ENCODE measurements at places on chromosomes 12 and 14.

GRCh38 chr14:104858811-104859426, 6.1 kb upstream of the CEP170B start:
- no peak for DNase-seq

GRCh38 chr12:23132357-23132756, 507.4 kb downstream of the ETNK1 start:
- no peak for DNase-seq

GRCh38 chr12:98696036-98696646, 51.1 kb downstream of the APAF1 start:
- no peak for DNase-seq

DNA sequence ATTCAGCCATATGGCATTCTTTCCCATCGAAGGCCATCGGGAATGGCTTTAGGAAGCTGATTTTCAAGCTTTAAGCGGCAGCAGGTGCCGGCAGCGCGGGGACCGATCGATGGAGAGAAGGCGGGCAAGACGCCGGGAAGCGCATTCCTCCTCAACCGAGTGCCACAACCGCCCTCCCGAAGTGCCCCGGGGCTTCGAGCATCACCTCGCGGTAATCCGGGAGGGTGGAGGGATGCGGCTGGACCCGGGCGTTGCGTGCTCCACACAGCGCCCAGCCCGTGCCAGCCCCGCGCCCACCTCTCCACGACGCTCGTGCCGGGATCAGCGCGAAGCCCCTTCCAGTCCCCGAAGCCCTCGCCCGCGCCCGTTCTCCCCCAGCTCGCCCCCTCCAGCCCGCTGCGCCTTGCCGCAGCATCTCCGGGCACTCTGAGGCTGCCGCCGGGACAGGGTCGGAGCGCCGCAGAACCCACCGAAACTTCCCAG, 3.2 kb downstream of the USP44 start:
- no peak for DNase-seq

DNA sequence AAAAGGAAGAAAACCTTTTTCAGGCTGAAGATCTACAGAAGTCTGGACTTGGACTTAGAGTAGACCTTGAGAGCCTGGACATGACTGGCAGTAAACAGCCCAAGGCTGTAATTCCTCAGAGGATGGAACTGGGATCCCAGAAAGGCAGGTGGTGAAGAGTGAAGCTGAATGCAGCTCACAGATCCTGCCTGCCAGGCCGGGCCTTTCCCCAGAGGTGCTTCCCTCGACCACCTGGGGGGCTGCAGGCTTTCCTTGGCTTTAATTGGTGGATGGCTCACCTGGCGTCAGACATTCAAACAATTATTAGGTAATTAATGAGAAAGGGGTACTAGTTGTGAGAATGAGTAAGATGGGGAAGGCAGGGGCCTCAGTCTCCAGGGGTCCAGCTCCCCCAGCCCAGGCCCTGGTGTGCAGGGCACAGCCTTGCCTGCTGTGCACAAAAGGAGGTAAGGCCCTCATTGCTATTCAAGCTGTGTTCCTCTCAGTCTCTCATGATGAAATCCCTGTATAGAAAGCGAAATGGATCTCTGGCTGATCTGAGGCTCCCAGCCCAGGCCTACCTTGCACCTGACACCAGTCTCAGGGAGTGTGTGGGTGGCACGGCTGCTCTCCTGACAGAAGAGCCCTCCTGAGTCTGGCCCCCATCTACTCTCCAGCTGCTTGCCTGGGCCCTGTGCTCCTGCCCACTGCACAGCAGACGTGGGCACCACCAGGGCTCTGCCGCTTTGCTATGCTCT, 63.0 kb upstream of the TCL1A start:
- no peak for DNase-seq

DNA sequence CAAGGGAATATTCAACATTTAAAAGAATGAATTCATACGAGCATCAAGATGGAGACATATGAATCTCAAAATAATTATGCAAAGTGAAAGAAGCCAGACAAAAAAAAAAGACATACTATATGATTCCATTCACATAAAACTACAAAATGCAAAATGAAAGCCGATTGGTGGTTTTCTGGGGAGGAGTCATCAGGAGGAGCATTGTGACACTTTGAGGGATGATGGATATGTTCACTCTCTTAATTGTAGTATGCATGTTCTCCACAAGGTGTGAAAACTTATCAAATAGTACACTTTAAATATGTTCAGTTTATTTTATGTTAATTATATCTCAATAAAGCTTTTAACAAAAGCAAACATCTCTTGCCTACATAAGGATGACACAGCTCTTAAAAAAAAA, 13.5 kb downstream of the OLR1 start:
- DNase-seq: no peak

DNA sequence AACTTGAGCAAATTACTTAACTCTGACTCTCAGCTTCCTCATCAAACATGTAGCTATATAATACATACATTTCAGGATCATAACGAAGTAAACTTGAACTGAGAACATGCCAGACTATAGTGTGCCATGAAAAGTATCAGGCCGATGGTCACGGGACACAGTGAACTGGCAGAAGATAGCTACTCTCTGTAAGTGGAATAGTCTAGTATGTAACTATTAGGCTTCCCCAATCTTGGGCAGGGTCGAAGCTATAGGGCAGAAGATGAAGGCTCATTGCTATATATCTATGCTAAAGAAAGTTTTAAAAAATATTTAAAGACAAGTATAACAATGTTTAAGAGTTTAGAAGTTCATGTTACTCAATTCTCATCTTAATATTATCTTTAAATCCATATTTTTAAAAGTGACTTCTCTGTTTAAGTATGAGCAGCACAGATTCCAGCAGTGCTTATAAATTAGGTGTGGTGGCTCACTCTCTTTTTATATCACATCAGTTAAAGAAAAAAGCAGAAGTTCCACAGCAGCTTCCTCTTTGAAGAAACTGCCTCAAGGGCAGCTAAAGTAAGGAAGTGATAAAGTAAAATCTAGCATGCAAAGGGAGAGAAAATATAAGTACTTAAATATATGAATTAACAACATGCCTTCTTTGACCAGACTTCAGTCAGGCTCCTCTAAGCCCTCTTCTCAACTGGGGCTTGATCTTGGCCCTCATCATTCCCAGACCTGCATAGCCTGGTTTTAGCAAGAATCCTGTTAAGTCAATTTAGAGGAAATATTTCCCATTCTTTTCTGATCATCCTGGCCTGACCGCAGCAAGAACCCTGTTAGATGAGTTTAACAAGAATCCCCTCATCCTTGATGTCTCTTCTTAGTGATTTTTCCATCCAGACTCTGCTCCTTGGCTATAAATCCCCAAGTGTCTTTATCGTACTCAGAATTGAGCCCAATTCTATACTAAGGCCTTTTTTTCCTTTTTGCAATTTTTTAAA, 8.4 kb upstream of the GLIPR1 start:
- DNase-seq: no peak

DNA sequence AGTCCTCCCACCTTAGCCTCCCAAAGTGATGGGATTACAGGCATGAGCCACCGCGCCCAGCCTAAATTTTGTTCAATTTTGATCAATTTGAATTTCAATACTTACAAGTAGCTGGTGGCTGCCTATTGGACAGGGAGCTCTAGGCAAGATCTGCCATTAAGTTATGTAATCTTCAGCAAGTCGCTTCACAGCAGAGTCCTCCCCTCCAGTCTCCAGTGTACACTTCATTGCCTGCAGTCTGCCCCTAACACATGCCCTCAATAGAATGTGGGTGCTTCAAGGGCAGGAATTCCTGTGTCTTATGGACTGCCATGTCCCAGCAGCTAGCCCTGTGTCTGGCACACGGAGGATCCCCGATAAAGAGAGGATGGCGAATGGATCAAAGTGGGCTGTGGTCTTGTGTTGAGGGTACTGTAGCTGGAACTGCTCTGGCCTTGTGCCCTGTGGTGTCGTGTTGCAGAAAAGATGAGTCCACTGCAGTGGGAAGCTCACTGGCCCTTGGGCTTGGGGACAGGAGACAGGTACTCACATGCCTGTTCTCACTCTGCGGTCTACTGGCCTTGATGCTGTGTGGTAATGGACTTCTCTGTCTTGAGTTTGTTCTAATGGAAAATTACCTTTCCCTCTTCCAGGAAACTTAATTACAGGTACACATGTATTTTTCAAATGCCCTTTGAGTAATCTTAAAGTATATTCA, 67.6 kb downstream of the TECPR2 start:
- DNase-seq: no peak

DNA sequence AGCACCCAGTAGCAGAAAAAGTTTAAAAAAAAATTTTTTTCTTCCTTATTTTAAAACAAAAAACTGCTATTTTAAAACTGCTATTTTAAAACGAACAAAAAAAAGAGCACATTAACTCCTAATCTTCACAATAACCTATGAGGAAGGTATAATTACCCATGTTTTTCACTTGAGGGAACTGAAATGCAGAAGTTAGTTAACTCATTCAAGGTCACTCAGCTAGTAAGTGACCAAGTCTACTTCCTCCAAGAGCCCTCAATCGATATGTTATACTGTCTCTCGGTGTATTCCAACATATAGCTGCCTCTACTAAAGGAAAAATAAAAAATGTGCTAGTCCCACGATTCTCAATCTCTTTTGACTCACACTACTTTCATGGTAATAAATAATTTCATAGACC, 7.8 kb downstream of the RPAP3 start:
- no peak for DNase-seq

GRCh38 chr12:65606008-65606766, 218.1 kb upstream of the HMGA2 start:
- no peak for DNase-seq

DNA sequence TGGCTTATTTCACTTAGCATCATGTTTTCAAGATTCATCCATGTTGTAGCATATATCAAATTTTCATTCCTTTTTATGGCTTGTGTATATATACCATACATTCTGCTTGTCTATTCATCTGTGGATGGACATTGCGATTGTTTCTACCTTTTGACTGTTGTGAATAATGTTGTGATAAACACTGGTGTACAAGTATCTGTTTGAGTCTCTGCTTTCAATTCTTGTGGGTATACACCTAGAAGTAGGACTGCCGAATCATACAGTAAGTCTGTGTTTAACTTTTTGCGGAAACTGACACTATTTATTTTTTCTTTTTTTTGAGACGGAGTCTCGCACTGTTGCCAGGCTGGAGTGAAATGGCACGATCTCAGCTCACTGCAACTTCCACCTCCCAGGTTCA, 19.6 kb upstream of the RPS6KA5 start:
- DNase-seq: no peak

All from AG04449 (cell line).